Stimulated activated CD8-positive, alpha-beta memory T cell treated with anti-CD3 and anti-CD28 coated beads, Interleukin-15, amount 100 ng/mL, for 24 hours (primary cell): ENCODE measurements at places on chromosomes 2 and 18.

- DNase-seq = no peak
Measured at GRCh38 chr18:38557006-38557405, 991.4 kb upstream of the CELF4 start.

- DNase-seq = no peak
Measured at GRCh38 chr2:88735853-88736252, 44.4 kb downstream of the RPIA start.

- DNase-seq = no peak
Measured at GRCh38 chr2:99481941-99482340, 7.9 kb downstream of the REV1 start.

GRCh38 chr2:178909507-178909906, 102.3 kb upstream of the TTN start:
- DNase-seq = no peak

DNA sequence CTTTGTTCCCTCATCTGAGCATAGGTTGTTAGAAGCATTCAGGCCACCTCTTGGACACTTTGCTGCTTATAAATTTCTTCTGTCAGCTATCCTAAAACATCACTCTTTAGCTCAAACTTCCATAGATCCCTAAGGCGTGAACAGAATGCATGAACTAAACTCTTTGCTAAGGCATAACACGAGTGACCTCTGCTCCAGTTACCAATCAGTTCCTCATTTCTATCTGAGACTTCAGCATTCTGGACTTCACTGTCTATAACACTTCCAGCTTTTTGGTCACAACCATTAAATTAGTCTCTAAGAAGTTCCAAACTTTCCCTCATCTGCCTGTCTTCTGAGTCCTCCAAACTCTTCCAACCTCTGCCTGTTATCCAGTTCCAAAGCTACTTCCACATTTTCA, 8.3 kb upstream of the VWA3B start:
- DNase-seq = no peak

GRCh38 chr18:72411261-72411660, 132.9 kb downstream of the CBLN2 start:
- no peak for DNase-seq

GRCh38 chr2:109317471-109318095, 188.6 kb downstream of the SH3RF3 start:
- no peak for DNase-seq

GRCh38 chr2:237026981-237027711, 58.5 kb upstream of the COPS8 start:
- no peak for DNase-seq

GRCh38 chr18:36314098-36314497, 16.6 kb downstream of the FHOD3 start:
- DNase-seq = no peak

DNA sequence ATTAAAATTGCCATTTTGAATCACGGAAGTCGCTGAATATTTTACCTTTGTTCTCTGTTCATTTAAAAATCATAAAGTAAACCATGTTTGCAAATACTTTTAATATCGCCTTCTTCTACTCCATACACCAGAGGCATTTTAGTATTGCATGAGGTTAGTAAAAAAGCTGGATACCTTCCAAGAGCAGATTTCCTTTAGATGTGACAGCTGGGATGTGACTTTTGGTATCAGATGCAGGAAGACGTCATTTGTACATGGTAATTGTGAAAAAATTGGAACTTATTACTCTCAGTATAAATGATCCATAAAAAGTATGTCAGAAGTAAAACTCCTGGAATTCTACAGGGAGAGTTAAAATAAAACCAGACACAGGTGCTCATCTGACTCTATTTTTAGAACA, 89.5 kb downstream of the SLC4A10 start:
- DNase-seq = no peak

DNA sequence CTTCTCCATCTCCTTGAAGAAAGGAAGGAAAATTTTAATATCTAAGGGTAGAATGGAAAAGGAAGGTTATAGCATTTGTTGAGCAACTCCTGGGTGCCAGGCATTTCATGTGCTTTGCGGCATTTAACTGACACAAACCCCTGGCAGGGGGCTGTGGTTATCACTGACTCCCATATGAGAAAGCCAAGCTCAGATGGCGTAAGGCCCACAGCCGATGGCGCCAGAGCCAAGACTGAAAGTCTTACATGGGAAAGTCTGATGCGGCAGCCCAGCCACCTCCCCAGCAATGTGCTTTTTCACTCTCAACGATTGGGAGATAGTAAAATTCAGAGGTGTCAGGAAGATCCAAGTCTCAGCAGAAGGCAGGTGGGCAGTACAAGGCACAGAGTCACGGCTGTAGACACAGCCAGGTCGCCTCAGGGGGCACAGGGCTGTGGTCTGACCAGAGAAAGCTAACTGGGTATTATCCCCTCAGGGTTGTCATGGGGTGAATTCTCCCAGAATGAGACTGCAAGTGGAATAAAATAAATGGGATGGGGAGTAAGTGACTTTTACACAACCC, 324.2 kb upstream of the NCKAP5 start:
- no peak for DNase-seq

- no peak for DNase-seq
Measured at GRCh38 chr2:35873921-35874320, 481.7 kb upstream of the CRIM1 start.

- DNase-seq = no peak
Measured at GRCh38 chr2:239609162-239609561, 208.3 kb upstream of the HDAC4 start.

DNA sequence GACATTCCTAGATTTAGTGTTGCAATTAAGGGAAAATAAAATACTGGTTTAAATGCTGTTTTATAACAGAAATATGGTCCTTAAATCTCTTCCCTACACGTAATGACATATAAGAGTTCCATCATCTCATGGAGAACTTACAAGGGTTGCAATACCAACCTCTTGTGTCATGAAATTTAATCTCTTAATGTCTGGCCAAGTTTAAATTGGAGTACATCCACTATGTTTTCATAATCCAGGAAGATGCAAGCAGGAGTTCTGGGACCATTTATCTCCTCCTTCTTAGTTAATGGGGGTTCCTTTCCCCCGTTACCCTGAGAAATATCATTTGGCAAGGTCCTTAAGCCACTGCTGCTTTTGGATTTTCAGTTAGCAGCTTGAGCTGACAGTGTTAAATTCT, 126.0 kb upstream of the ACVR2A start:
- no peak for DNase-seq
